ENCODE measurements at places on chromosomes 3 and 15.

DNA sequence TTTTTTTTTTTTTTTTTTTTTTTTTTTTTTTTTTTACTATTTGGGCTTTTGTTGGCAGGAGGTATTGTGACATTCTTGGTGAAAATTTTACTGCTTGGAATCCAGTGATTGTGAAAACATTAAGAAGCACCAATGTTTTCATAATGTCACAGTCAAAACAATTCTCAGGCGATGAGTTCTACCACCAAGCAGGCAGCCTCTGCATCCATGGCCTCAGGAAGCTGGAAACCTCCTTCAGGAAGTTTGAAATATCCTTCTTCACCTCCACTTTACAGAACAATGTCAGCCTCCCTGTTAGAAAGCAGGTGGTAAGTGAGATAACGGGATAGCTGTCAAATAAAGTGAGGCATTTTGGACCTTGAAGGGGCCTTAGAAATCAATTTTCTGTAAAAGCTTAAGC, 98.3 kb downstream of the MEX3B start:
- DNase-seq, result no peak

GRCh38 chr3:52506266-52506966, 11.3 kb downstream of the STAB1 start:
- DNase-seq, result no peak

DNA sequence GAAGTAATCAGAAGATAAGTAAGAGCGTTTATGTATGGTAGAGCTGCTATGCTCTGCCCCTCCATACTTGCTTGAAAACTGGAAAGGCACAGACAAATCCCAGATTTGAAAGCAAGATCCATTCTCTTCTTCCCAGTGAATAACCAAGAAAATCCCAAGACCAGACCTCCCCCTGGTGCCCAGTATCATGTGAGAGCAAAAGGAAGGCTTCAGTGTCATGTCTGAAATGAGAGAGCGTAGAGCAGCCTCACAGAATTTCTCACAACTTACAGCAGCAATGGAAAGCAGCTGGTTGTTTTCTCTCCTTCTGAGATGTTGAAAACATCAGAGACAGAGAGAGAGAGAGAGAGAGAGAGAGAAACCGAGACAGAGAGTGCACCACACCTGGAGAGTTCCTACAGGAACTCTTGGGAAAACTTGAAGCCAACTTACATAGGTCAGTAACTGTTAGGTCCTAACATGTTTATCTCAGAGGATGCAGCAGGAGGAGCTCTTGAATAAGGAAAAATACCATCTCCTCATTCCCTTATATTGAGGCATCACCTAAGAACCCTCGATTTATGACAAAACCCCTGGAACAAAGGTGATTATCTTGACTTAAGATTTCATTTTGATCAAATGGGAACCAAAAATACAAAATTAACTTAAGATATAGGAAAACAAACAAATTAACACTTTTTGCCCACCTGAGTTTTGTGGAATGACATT, 273.3 kb downstream of the NSUN3 start:
- DNase-seq, result no peak

DNA sequence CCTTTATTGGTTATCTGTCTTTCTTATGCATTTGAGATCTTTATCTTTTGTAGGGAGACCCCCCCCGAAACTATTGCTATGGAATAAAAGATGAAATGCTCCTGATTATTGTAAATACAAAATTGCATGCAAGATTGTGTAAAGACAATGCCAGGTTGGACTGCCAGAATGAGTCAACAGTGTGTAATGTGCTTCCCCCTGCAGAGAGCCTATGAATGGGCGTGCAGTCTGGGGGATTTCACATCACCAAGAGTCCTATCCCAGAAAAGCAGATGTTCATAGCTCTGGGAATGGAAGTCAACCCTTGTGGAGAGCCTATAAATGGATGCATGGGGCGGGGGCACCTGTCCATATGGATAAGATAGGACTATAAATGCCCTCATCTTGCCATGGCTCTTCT, 584.3 kb downstream of the NSUN3 start:
- DNase-seq, result no peak

GRCh38 chr3:21792176-21792575, 41.2 kb upstream of the ZNF385D start:
- DNase-seq, result no peak

DNA sequence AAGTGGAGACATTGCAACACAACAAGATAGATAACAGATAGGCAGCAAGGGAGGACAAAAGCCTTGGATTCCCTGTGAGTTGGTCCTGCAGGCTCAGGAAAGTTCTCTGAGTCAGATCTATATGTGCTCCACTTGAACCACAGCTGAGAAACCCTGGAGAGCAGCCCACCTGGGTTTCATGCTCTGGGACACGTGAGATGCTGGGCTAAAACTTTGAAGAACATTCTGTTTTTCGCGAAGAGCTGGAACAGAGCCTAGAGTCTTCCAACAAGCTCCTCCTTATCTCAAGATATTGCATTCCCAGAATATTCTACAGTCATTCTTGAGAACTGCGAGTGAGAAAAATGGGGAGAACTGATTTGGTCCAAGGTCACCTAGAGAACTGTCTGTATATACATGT, 583.0 kb upstream of the ROBO1 start:
- DNase-seq, result no peak
